ENCODE measurements at places on chromosomes 16 and 17.

DNA sequence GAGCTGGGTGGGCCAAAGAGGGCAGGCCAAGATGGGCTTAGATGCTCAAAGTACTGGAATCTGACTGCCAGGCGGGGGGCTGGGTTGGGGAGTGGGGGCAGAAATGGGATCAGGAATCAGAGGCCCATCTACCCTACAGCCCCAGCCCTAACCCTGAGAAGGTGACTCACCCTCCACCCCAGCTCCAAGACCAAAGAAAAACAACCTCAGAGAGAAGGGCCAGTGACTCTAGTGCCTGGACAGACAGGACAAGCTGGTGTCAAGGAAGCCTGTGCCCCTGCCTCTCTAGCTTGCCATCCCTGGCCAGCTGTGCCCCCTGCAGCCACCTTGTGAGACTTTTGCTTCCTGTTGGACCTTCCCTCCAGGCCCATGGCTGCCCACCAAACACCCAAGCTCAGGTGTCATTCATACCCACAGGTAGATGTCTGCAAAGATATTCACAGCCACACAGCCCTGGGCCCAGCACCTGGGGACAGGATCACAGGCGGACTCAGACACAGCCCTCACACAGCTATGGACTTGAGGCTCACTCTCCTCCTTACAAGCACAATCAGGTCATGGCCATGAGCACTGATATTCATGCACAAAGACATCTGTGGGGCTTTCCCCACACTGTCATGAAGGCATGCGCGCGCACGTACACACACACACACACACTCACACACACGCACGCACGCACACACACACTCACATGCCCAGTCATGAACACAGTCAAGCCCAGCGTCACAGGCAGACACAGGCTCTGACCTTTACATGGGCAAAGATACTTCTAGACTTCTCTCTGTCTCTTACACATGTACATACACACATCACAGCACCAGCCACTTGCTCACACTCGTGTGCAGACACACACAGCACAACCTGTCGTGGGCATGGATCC is 2.8 kb downstream of the WNT3 start:
- H3K27me3 ChIP-seq, result peaks cover 71% of the 10 kb centered on the region
- no peaks in the 10 kb centered on the region for H3K36me3 ChIP-seq
- DNase-seq, result no peak

DNA sequence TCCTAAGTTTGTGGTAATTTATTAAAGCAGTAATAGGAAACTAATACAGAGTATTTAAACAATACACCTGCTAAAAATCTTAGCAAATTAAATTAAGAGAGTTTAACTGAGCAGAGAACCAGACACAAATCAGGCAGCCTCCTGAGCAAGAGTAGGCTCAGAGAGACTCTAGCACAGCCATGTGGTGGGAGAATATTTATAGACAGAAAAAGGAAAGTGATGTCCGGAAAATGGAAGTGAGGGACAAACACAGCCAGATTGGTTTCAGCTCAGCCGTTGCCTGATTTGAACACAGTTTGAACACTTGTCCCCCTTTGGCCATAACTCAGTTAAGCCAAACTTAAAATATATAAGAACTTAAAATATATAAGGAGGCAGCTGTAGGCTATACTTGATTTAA is 192.6 kb upstream of the PSMD7 start:
- no peak for DNase-seq
- H3K4me1 ChIP-seq, result no peaks in the 10 kb centered on the region
- no peak overlapping the region for H3K27ac ChIP-seq
- no peaks in the 10 kb centered on the region for H3K27me3 ChIP-seq

- no peak overlapping the region for H3K4me3 ChIP-seq
- H3K36me3 ChIP-seq, result no peaks in the 10 kb centered on the region
- H3K27ac ChIP-seq, result no peak overlapping the region
- no peaks in the 10 kb centered on the region for H3K27me3 ChIP-seq
- DNase-seq, result no peak
These were observed 8.9 kb downstream of the LRRC75A start for GRCh38 chr17:16483021-16483645.

GRCh38 chr16:76226011-76226410 is 51.2 kb upstream of the CNTNAP4 start:
- no peak overlapping the region for H3K4me3 ChIP-seq
- no peak for DNase-seq
- H3K4me1 ChIP-seq, result no peaks in the 10 kb centered on the region
- no peaks in the 10 kb centered on the region for H3K27me3 ChIP-seq
- no peak overlapping the region for H3K27ac ChIP-seq

DNA sequence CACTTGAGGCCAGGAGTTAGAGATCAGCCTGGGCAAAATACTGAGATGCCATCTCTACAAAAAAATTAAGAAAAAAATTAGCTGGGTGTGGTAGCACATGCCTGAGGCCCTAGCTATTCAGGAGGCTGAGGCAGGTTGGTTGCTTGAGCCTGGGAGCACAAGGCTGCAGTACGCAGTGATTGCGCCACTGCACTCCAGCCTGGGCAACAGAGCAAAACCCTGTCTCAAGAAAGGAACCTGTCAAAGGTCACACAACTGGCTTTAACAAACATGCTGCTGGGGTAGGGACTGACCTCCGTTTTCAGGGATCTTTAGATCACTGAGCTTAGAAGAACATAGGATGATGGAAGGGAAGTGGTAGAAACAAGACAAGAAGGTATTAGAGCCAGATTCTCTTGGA is 95.0 kb downstream of the IRX3 start:
- no peak overlapping the region for H3K27ac ChIP-seq
- no peaks in the 10 kb centered on the region for H3K36me3 ChIP-seq
- no peak for DNase-seq
- H3K27me3 ChIP-seq, result no peaks in the 10 kb centered on the region
- H3K4me3 ChIP-seq, result no peak overlapping the region
- no peaks in the 10 kb centered on the region for H3K4me1 ChIP-seq

GRCh38 chr17:8173056-8173870 is 2.9 kb downstream of the TMEM107 start:
- peak; percentile 93 for DNase-seq
- H3K36me3 ChIP-seq, result no peaks in the 10 kb centered on the region
- H3K27me3 ChIP-seq, result no peaks in the 10 kb centered on the region
- peak overlapping the region; percentile 94 for H3K27ac ChIP-seq
- peaks cover 32% of the 10 kb centered on the region for H3K4me1 ChIP-seq
- H3K4me3 ChIP-seq, result no peak overlapping the region

GRCh38 chr17:74610108-74610507 is 13.4 kb downstream of the CD300E start:
- no peaks in the 10 kb centered on the region for H3K27me3 ChIP-seq
- H3K36me3 ChIP-seq, result no peaks in the 10 kb centered on the region
- H3K4me3 ChIP-seq, result no peak overlapping the region
- DNase-seq, result no peak
- no peak overlapping the region for H3K27ac ChIP-seq
